Stimulated activated CD4-positive, alpha-beta T cell treated with anti-CD3 and anti-CD28 coated beads, Interleukin-15, amount 100 ng/mL, for 1 hour (primary cell): ENCODE measurements at places on chromosomes 11 and 22.

- no peak for DNase-seq
These were observed 49.7 kb upstream of the BIRC3 start for GRCh38 chr11:102267609-102268008.

DNA sequence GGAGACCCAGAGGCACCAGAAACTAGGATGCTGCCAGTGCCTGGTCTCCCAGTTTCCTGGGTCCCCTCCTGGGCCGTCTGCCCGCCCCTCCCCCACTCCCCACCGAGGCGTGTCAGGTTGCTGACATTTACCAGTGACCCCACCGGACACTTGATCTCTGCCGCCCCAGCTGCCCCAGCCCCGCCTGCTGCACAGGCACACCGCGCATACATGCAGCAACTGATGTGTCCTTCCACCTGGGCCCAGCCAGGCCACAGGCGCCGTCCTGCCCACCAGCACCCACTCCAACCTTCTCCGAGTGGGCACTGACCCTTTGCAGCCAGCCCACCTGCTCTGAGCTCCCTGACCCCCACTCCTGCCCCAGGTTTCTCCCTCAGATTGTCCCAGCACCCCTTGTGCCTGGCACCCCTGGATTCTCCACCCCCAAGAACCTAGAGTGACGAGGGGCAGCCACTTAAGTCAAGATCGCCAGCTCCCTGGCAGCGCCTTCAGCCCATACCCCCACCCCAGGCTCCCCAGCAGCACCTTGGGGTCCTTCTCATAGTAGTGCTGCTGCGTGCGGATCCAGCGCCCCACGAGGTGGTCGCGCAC lies 548 bp downstream of the PYGM start:
- DNase-seq, result no peak

DNA sequence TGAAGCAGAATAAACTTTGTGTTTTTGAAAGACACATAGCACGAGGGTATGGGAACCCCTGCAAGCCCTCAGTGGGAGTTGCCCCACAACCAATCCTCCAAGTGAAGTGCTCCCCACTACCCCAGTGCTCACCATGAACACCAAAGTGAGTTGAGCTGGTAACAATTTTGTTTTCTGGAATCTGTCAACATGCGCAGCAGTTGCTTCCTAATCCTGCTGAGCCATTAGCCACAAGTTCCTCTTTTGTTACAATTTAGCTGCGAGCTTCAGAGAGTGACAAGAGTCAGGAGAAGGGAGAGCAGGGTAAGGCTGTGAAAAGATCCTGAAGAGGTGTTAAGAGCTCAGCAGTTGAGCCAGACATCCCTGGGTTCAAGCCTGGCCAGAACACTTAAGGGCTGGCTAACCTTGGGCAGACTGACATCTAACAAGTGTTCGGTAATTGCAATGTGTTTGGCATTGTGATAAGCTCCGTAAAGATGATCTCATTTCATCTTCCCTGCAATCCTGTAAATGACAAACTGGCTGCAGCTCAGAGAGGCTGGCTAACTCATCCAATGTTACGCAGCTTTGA lies 24.1 kb upstream of the ASPHD2 start:
- DNase-seq, result no peak

GRCh38 chr11:19633276-19633675 lies 79.4 kb upstream of the NAV2 start:
- no peak for DNase-seq

DNA sequence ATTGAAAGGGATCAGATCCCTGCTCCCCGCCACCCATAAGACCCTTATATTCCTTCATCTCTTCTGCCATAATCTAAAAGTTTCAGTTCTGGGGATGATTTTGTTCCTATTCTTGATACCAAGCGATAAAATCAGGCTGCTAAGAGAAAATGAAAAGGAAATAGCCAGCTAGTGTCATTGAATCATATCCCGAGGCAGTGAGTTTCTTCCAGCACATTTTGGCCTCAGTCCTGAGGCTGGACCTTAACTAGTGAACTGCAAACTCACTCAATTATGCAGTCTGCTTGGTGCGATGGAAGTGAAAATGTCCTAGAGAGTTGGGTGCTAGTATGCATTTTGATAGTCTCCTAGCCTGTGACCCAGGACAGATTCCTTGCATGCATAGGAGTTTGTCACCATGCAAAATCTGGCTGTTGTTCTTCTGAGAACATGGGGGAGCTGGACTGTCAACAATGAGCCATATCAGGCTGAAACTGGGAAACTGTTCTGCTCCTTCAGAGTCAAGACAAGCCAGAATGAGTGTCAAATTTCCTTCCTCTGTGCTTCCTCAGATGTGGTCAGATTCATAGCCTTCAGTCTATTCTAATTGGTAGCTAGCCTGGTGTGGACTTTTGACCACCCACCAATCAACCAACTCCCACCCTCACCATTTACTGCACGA lies 102.9 kb downstream of the CCDC81 start:
- no peak for DNase-seq

GRCh38 chr11:66081505-66081904 lies 11.4 kb downstream of the PACS1 start:
- peak; percentile 27 for DNase-seq

- DNase-seq, result no peak
These were observed 286.2 kb upstream of the NARS2 start for GRCh38 chr11:78860720-78861422.

DNA sequence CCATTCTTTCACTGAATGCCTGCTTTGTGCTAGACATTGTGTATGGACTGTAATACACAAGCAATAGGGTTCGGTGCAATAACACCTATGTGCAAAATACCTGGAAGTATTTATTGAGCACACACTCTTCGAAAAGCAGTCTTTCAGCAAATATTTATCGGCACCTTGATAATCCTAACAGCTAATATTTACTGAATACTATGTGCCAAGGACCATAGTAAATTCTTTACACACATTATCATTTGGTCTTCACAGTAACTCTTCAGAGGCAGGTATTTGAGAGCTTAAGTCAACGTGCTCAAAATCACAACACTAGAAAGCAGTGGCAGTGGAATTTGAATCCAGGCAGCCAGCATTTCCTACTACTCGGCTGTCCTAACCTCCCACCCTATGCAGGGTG lies 2.2 kb downstream of the B3GNT6 start:
- DNase-seq, result no peak

GRCh38 chr22:36432592-36433317 lies 45.0 kb upstream of the MYH9 start:
- DNase-seq, result no peak

- no peak for DNase-seq
These were observed 7.3 kb downstream of the TCN2 start for GRCh38 chr22:30614268-30614667.

- no peak for DNase-seq
These were observed 85.7 kb downstream of the CSNK2A3 start for GRCh38 chr11:11267312-11267711.

GRCh38 chr11:126231725-126232459 lies 20.3 kb downstream of the FAM118B start:
- no peak for DNase-seq

DNA sequence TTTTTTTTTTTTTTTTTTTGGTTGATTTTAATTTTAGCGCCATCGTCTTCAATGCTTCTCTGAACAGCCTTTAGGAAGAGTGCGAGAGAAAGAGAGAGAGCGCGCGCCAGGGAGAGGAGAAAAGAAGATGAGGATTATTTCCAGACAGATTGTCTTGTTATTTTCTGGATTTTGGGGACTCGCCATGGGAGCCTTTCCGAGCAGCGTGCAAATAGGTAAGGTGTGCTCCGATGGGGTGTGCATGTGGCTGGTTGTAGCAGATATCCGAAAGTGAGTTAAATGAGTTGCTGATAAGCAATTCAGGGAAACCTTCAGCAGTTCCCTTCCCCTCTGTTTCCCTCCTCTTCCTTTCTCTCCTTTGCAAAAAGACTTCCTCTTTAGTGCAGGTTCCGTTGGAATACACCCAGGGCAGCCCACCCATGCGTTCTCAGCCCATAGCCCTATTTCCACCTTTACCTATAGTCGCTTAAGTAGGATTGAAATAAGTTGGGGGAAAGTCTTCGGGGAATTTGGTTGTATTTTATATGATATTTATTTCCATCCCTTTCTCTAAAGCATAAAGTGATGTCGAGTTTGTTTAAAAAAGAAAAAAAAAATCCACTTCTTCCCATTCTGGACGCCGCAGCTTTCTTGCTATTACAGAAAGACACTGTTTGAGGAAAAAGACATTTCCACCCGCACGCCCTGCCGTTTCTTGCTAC lies 1.1 kb downstream of the GRIA4 start:
- no peak for DNase-seq

DNA sequence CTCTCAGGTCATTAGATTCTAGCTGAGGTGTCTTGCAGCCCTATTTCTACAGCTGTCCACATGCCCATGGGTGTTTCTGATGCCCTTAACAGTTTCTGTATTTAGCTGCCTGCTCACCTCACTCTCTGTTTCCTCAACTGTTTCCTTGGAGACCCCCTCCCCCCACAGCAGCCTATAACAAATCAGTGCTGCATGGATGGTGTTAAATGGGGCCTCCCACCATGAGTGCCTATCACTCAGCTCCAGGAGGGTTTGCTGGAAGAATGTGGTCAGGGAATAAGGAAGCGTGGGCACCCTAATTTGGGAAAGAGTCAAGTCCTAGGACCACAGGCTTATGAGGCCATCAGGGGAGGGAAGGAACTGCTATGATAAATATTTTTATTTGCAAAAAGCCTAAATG lies 8.6 kb downstream of the KLHL35 start:
- DNase-seq, result no peak

- no peak for DNase-seq
These were observed 6.6 kb downstream of the RTL6 start for GRCh38 chr22:44491269-44492035.

DNA sequence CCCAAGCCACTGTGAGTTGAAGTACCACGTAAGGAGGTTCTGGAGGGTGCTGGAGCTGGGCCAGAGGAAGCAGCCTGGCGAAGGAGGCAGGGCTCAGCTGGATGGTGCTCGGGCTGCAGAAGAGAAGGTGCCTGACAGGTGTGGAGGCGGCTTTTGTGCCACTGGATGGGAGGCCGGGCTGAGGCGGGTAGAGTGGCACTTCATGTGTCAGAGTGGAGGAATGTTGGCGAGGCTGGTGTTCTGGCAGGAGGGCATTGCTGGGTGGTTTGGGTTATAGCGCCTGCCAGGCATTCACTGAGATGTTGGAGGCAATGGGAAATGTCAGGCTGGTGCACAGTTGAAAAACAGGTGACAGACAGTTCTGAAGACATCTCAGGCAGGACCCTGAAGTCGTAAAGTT lies 24.2 kb downstream of the UBE2L3 start:
- DNase-seq, result no peak

GRCh38 chr11:105401269-105401809 lies 208.5 kb upstream of the GRIA4 start:
- no peak for DNase-seq

DNA sequence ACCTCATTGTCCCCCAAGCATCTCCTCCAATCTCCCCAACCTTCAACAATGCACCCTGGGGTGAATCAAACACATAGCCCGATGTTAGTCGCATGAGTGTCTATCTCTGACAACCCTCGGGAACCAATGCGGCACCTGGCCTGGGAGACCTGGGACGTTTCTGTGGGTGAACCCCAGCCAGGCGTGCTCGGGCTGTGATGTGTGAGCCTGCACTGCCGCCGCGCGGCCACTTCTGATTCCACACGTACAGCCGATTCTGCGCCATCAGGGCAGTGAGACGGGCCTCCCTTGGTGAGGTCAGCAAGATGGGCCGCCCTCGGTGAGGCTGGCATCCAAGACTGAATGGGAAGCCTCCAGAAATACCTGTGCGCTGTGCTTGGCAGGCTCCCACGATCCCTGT lies 5.2 kb upstream of the H19 start:
- DNase-seq, result no peak

DNA sequence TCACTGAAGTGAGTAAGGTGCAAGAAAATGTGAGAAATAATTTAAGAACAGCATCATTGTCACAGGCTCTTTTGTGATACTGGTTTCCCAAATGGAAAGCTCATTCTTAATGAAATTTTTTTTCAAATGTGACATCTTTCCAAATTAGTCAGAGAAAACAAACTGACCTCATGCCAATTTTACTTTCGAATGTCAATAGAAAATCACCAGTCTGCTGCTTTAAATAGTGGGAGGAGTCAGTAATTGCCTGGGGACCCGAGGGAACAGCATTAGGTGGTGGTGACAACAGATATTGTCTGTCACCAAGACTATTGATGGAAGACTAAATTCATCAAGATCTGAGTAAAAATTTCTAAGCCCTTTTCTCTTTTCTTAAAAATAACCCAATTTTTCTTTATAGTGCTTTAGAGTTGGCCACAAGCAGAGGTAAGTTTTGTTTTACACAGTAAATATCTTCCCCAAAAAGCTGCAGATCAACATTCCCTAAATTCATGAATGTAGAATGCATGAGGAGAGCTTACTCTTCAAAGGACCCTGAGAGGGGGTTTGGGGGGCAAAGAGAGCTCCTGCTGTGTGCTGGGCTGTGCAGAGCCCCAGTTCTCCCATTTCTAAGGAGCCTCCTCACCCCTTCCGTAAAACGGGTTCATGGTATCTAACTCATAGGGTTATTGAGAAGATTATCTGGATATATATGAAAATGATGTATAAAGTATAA lies 95.1 kb downstream of the PIWIL4 start:
- no peak for DNase-seq

- no peak for DNase-seq
These were observed 25.9 kb downstream of the RAB6A start for GRCh38 chr11:73734993-73735392.

DNA sequence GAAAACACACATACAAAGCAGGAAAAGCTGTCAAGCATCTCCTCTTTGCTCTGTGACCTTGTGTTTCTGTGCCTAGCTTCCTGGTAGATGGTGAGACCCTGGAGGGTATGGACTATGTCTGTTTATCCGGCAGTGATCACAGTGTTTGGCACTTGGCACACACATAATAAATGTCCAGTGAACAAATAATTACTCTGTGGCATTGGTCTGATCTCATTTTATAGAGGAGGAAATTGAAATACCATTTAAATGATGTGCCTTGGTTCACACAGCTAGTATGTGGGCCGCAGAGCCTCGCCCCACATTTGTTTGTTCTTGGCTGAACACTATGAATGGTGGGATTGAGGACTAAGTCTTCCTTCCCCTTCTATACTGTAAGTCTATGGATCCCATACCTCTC lies 104.7 kb upstream of the SPON1 start:
- no peak for DNase-seq

GRCh38 chr11:48017105-48017830 lies 36.9 kb downstream of the PTPRJ start:
- no peak for DNase-seq
